Effector memory CD8-positive, alpha-beta T cell (primary cell): ENCODE measurements at places on chromosomes 16 and 17.

GRCh38 chr17:8914554-8914953, 47.1 kb upstream of the PIK3R6 start:
- DNase-seq, result no peak

DNA sequence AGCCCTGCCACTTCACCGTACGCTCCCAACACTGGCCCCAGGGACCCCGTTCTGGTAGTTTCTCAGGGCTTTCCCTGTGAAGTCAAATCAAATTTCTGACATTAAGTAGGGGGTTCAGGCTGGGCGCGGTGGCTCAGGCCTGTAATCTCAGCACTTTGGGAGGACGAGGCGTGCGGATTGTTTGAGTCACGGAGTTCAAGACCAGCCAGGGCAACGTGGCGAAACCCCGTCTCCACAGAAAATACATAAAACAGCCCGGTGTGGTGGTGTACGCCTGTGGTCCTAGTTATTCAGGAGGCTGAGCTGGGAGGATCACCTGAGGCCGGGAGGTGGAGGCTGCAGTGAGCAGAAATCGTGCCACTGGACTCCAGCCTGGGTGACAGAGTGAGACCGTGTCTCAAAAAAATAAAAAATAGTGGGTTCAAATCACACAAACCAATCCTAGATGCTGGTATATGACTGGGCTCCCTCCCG, 632 bp downstream of the CYBC1 start:
- DNase-seq, result no peak

GRCh38 chr17:30230596-30231125, 4.8 kb downstream of the SLC6A4 start:
- DNase-seq, result no peak

DNA sequence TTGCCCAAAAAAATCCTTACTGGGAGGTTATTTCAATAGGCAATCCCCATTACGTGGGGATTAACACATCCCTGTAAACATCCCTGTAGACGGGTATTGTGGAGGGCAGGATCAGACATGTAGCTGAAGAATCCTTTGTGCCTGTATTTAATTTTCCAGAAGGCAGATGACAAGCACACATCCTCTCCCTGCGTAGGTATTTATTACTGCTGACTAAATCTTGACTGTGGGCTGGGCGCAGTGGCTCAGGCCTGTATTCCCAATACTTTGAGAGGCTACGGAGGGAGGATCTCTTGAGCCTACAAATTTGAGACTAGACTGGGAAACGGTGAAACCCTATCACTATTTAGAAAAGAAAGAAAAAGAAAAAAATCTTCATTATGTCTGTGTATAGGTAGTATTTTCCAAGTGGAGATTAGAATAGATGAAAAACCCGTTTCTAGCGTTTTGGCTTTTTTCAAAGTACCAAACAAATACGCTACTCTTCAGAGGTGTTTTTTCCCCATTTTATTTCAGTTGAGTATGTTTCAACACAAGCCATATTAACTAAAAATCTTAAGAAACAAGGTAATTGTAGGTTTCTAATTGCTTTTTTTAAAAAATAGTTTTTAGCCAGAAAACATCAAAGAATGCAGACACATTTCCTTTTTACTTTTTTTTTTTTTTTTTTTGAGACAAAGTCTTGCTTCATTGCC, 1.5 kb upstream of the MARF1 start:
- DNase-seq, result no peak
